ENCODE measurements at places on chromosomes 4 and X.

DNA sequence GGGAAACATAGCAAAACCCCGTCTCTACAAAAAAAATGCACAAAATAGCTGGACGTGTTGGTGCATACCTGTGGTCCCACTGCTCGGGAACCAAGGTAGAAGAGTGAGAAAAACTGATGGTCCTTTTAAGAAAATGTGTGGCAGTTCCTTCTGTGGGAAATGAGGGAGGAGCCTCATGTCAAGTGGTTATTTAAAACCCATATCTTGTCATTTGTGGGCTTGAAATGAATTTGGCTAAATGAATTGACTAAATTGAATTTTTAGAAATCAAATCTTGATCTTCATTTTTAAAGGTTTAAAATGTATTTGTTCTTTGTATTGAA is 16.2 kb upstream of the LAMP2 start:
- DNase-seq, result no peak

- no peak for DNase-seq
Measured at GRCh38 chr4:165718660-165719059, 154.4 kb upstream of the TLL1 start.

DNA sequence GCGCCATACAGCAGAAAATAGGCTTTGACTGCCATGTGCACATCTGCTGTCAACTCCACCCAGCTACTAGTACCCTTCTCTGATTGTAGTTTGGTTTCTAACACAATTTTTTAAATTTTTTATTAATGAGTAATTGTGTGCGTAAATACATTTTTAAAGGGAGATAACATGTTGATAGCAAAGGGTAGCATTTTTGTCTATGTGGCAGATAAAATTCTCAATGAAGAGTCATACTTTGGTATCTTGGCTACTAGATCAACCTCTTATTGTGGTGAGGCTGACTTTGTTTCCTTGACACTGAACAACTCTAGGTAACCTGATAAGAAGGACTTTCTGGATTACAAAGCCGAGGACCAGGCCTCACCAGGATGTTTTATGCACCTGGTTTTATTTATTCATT is 9.5 kb downstream of the ADH4 start:
- DNase-seq, result no peak

- DNase-seq, result no peak
Measured at GRCh38 chr4:6986072-6986780, 56.9 kb upstream of the TADA2B start.

DNA sequence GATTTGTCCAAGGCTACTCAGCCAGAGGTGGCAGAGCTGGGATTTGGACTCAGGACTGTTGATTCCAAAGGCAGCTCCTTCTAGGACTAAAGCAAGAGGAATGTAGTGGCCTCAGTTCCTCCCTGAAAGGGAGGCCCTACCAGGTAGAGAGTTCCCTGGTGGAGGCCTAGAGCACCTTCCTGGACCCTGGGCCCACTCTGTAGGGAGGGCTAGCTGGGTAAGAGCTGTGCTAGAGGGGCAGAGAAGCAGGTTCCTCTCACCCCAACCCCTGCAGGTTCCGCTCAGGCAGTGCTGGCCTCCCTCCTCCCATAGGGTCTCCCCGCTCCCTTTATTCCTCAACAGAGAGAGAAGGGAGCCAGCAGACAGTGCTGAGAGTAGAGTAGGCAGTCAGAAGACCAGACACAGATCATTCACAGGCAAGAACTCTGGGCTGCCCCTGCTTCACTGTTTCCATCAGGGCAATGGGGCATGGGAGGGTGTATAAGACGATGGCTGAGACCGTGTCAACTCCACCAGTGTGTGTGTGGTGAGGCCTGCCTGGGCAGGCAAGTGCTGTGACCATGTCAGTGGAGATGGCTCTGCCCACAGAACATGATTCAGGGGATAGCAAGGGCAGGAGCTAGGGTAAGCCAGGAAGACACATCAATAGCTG is 12.4 kb upstream of the PJA1 start:
- no peak for DNase-seq

DNA sequence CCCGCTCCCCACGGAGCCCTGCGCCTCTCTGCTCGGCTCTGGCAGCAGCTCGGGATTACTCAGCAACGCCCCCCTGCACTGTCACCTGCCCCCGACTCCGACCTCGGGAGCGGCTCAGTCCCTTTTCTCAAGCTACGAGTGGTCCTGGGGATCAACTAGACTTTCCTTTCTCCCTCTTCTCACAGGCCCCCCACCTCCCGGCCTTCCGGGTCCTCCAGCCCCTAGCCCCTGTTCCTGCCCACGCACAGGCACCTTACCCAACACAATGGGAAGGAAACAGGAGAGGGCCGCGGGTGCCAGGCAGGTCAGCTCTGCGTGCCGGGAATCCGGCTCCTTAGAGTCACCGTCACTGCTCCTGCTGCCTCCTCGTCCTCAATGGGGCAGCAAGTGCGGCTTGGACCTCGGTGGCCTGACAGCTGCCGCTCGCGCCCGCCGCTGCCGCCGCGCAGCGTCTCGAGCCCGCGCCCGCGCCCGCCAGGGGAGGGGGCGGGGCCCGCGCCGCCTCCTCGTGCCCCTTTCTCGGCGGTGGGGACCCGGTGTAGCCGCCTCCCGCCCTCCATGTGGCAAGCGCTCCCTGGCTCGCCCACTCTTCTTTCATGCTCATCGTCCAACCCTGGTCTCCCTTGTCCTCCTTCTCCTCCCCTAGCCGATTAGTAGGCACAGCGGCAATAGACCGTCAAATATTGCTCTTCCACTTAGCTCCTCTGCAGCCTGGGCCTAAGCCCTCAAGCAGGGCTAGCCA is at the start of gene RAB9B:
Gene RAB9B, minus strand, starts transcription at position 455 of the 742 bp plus-strand sequence. CDS start 6,473 bp downstream, outside the sequence.
- no peak for DNase-seq

GRCh38 chr4:176729489-176729888 is 63.2 kb downstream of the VEGFC start:
- DNase-seq, result no peak

- DNase-seq, result no peak
Measured at GRCh38 chr4:139921429-139922184, 232.4 kb downstream of the MAML3 start.

DNA sequence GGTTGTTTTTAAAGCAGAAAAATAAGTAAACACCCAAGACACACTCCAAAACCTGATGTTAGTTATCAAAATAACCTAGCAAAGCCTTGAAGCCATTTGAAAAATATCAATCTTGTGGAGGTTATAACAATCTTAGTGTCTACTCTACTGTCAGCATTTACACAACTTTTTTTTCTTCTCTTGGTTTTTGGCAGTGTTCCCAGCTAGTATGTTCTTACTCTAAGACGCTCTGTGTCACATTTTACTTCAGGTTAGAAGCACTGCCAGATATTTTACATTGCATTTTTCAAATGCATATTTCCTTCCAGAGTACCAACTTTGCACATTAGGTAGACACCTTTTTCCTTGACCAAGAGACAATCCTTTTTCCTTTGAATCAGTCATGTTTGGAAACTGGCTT is 114.0 kb upstream of the INPP4B start:
- no peak for DNase-seq

DNA sequence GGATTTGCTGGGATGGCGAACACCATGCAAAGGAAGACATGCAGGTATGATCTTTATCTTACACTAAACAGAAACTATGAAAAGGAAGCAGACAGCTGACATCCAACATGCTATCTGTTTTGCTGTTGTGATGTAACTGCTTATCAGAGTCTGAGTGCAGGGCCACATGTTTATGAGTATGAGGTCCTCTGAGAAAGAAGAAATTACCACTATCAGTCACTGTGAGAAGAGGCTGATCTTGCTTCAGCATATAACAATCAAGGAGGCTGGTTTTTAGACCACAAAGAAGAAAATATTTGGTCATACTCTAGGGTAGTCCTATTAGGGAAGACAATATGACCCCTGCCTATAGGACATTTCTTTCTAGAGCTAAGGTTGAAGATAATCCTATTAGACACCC is 18.5 kb downstream of the CLGN start:
- no peak for DNase-seq

GRCh38 chr4:107640197-107640596 is 79.8 kb downstream of the PAPSS1 start:
- no peak for DNase-seq

- no peak for DNase-seq
Measured at GRCh38 chr4:45596379-45597101, 527.3 kb downstream of the GABRG1 start.

GRCh38 chrX:119984652-119985051 is 41.1 kb upstream of the NKAP start:
- no peak for DNase-seq

DNA sequence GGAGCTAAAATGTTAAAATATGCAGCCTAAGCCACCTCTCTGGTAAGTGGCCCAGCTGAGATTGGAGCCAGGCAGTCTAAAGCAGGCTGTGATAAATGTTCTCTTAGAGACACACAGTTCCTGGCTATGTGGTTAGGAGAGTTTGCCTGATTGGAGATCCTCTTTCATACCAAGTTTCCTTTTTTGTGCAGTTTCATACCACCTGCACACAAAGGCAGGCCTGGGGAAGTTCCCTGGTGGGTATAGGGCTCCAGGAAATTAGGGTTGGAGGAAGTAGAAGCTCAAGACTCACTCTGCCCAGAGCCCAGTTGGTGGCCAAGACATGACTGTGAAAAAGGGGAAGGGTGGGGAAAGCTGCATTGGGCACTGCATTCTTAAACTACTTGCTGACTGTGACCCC is 16.9 kb downstream of the CYBB start:
- DNase-seq, result no peak

DNA sequence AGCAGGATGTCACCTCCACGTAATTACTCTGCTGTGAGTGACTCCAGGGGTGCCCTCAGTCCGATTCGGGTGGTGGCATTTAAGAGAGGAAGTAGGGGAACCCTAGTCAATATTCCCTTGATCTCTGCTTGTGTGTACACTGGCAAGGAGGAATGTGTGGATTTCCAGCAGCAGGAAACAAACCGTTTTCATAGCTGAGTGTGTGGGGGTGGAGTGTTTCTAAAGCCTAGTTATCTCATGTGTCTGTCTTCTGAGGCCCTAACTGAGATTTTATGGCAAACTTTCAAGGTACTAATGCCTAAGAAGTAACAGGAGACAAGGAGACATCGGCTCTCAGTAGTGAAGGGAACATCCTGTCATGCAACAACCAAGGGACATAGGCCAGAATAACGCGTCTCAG is 6.6 kb upstream of the CLDN24 start:
- no peak for DNase-seq

- no peak for DNase-seq
Measured at GRCh38 chr4:151931563-151931962, 170.8 kb upstream of the GATB start.

DNA sequence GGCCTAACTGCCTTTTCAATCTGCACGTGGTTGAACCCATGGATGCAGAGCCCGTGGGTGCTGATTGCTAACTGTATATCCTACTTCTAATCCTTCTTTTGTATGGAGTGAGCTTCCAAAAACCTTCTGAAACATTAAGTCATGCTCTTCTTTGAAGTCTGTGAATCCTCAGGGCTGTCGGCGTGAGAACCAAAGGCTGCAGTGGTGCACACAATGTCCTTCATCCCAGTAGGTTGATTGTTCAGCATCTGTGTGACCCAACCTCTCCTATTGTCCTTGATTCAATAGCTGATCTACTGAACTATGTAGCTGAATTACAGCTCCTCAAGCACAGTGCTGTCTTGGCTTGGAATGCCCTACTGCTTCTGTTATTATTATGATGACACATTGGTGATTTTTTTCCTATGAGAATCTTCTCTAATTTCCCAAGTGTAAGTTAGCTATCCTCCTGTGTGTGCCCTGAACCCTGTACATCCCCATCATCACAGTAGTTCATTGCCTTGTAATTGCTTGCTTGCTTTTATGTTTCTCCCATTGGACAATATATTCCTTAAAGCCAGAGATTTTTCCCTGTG is 294.6 kb downstream of the TRIML1 start:
- DNase-seq, result no peak

DNA sequence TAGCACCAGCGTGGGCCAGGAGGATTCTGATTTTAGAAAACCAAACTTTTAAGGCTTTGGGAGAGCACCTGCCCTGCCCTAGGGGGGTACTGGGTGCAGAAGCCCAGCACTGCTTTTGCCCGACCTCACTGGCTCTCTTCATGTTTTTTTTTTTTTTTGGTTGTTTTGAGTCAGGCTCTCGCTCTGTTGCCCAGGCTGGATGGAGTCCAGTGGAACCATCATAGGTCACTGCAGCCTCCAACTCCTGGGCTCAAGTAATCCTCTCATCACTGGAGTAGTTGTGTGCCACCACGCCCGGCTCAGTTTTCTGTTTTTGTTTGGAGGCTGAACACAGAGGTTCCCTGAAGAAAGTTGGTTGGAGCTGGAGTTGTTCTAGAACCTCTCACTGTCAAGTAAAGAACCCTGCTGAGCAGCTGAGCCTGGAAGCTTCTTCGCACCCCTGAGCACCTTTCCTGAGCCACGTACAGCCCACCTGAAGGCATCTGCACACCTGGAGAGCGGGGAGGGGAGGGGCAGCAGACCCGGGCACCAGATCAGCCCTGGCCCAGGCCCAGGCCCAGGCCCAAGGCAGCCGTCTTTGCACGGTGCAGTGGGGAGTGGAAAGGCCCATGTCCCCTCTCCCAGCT is 49.5 kb downstream of the SHROOM2 start:
- no peak for DNase-seq

DNA sequence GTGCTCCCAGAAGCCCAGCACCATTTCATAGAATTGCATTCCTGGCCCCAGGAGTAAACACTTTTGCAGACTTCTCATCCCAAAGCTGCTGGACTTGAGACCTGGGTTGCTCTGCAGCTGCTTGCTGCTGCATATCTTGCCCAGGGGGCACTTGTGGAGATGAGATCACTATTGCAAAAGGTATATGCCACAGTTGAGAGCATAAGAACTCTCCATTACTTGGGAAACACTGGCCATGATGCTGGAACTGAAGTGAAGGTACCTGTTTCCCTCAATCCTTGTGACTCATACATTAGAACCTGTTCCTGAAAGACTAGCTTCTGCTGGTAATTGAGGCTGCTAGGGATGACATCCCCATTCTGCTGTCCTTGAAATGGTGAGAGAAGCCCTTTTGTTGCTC is 43.1 kb upstream of the WDR1 start:
- no peak for DNase-seq

DNA sequence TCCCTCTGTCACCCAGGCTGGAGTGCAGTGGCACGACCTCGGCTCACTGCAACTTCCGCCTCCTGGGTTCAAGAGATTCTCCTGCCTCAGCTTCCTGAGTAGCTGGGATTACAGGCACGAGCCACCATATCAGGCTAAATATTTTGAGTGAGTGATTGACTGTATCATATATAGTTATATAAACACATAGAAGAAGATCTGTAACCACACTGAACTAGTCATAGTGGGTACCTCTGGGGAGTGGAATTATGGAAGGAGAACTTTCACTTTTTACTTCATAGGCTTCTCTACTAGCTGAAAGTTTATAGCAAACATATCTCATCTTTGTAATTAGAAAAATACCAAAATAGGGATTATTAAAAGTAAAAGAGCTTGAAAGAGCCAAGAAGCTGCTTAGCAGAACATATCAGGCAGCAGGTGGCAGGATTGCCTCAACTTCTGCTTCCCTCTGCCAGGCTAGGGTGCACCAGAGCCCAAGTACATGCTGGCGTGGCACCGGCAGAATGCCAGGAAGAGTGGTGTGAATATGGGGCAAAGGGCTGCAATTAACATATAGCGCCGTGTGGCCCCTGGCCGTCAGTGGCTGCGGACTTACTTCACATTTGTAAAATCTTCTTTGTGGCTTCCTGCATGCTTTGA is 39.5 kb upstream of the CD40LG start:
- no peak for DNase-seq

GRCh38 chr4:23855912-23856605 is 33.8 kb downstream of the PPARGC1A start:
- no peak for DNase-seq

- DNase-seq, result no peak
Measured at GRCh38 chr4:145937971-145938611, 532 bp downstream of the ZNF827 start.

All from AG09319 (cell line).